Body of pancreas (tissue), 4 donors: ENCODE measurements at places on chromosomes 2 and 18.

DNA sequence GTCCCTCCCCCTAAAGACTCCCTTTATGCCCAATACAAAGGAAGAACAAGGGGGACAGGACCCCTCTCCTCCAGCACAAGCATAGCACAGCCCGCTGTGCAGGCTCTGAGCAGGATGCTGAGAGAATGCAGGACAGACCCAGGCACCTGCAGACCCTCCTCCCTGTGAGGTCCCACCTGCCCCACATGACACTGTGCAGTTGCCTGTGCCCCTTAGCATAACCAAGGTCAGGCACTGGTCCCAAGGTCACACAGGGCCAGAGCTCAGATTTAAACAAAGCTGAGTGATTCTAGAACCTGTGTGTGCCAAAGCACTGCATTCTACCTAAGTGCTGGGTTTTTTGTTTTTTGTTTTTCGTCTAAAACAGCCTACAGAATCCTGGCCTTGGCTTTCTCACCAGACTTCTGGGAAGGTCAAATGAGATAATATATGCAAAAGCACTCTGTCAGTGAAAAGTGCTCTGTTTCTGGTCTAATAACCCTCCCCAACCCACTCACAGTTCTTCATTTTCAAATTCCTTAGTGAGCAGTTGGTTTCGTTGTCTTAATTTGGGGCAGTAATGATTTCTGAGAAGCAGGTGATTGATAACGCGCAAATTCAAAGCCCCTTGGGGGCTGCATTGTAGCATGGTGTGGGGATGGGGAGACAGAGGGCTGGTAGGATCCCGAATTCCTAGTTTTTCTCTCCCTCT, 125.7 kb downstream of the KCTD1 start:
- DNase-seq = no peak

DNA sequence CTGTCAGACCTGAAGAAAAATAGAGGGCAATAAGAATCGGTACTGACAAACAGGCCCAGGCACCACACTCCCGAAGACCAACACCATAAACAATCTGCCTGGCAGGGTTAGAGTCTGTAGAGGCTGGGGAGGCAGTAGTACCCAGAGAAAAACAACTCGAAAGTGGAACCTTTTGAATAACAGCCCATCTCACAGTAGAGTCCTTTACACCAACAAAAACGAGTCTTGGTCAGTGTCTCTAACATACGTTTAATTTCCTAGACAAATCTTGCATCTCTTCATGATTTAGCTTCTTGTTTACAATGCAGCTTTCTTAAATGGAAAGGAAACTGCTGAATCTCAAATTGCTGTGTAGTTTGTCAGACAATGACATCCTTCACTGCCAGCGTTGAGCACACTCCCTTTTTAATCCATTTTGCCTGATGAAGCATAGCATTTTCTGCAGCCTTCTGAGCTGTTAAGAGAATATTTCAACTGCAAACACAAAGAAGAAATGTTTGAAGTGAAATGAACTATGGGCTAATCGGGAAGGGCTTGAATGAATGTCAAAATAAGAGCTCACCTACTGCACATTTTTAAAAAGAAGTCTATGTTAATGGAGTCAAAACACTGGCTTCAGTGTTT, 73.1 kb upstream of the DSG1 start:
- no peak for DNase-seq

DNA sequence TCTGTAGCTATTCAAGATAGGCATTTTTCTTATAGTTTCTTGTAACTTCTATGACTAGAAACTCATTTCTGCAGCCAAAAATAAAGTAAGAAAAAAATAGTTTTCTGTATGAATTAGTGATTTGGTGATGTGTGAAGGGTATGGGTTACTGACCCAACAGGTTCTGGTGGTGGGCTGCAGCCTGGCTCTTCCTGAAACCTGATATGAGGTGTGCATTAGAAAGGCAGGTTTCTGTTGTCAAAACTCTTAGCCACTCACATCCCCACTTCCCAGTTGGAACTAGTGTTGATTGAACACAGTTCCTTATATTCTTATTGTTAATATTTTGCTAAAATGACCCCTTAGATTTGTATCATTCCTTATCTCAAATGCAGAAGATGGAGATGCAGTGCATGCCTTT, 330.8 kb downstream of the THSD7B start:
- no peak for DNase-seq

GRCh38 chr2:383178-383577, 95.3 kb upstream of the ALKAL2 start:
- DNase-seq = no peak

DNA sequence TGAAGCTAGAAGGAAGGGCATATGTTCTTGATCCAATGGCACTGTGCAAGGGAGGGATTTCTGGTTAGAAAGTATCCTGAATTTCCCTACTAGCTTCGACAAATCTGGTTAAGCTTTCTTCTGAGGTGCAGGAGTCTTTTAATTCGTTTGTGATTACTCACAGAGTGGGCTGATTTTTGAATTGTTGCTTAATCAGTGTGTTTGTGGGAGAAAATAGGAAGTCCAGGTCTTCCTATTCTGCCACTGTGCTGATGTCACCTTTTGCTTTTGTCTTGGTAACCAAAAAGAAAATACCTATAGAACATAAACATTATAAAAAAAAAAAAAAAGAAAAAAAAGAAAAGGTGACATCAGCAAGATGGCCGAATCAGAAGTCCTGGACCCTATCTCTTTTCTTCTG, 1008.6 kb downstream of the TSN start:
- DNase-seq = no peak

DNA sequence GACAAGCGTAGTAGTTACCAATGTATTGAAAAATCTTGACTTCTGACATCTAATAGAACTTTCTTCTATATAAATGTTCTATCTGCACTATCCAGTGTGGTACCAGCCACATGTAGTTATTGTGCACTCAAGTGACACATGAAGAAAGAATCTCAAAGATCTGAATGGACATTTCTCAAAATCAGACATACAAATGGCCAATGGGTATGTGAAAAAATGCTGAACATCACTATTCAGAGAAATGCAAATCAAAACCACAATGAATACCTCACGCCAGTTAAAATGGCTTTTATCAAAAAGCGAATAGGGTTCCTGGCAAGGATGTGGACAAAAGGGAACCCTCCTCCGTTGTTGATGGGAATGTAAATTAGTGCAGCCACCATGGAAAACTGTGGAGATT, 37.5 kb upstream of the SMCHD1 start:
- DNase-seq = no peak

DNA sequence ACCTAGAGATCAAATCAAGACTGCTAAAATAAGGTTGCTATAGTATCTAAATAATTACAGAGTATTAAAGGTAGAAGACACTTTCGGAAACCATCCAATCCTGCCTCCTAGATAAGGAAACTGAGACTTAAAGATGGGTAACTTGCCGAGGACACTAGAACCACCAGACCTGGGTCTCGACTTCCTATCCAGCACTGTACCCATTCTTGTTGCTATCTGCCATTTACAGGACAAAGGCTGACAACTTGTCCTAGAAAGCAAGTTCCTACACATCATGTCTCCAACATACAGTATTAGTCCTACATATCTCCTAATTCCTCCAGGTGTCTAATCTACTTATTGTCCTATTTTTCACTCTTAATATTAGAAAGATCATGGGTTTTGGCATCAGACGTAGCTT, 37.7 kb downstream of the TRAK2 start:
- DNase-seq = no peak

GRCh38 chr2:232831496-232831895, 38.6 kb upstream of the SNORC start:
- no peak for DNase-seq

DNA sequence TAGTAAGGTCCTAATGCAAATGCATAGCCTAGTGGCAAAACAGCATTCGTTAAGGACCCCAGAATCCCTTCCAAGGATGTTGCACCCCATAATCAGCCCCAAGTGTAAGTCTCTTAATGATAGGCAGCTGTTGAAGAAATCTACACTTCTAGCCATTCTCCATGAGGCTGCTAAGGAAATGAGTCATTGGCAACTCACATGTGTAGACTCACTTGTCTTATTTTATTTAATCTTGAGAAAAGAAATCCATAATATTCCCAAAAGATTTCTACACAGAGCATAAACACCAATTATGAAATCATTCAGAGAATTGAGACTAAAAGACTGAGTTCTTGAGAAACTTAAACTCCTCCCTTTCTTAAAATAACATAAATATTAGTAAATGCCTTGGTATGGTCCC, 52.4 kb downstream of the AKAIN1 start:
- DNase-seq = no peak

DNA sequence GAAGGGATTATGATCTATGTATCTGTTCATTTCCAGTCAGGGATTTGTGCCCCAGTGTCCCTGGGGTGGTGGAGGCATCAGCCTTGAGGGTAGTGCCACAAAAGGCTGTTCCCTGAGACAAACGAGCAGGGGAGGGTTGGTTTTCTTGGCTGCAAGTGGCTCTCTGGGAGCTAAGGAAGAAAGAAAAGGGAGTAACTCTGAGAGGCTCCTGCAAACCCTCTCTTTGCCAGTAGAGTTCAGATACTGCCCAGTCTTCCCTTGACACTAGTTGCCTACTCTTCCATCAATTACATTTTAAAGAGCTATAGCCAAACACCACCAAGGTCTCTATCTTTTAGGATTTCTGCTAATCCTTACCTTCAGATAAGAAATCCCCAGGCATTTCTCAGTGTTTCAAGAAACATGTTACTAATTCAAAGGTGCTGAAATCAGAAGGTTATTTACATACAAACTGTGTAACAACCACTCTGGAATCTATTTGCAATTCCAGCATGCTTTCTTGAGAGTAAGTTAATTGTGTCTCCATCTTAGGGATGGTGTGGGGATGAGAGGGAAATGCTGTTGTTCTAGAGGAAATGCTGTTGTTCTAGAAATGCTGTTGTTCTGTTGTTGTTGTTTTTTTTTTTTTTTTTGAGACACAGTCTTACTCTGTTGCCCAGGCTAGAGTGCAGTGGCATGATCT, 18.7 kb upstream of the KCTD1 start:
- no peak for DNase-seq

GRCh38 chr2:100632759-100633158, 70.0 kb downstream of the PDCL3 start:
- DNase-seq = no peak

- DNase-seq = peak; percentile 50
These were observed 41.2 kb upstream of the DAPL1 start for GRCh38 chr2:158753641-158754611.

DNA sequence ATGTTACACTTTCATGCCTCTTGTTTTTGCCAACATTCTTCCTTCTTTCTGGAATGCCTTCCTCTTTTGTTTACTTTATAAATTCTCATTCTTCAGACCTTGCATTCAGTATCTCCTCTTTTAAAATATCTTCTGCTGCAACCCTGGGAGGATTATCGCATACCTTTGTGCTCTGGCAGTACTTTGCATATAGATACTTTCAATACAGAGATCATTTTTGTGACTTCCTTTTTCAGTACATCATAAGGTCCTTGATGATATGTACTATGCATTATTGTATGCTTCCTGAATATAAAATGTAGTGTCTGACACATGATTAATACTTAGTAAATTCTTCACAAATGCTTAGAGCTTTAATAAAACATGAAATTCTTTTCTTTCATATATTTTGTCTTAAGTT, 538.7 kb downstream of the TRIB2 start:
- DNase-seq = no peak

DNA sequence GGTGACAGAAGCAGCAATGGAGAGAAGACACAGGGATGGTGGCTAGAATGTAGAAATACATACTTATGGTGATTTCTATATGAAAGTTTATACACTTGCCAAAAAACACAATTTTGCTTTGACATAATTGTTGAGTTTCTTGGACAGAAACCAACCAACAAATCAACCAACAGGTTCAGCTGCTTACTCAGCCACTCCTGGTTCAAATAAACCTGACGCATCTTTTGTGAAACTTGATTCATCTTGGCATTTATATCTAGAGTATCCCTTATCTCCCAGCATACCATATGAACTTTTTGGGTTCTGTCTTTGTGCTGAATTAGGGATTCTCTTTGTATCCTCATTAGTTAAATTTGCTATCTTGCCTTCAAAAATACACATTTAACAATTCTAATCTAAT, 54.1 kb upstream of the ERBB4 start:
- DNase-seq = no peak
